ENCODE measurements at places on chromosomes 2 and 18. TPM values are rescaled to one million over a fixed set of nuclear protein-coding genes. Genes with fewer than 3 reads are reported as not detected.

DNA sequence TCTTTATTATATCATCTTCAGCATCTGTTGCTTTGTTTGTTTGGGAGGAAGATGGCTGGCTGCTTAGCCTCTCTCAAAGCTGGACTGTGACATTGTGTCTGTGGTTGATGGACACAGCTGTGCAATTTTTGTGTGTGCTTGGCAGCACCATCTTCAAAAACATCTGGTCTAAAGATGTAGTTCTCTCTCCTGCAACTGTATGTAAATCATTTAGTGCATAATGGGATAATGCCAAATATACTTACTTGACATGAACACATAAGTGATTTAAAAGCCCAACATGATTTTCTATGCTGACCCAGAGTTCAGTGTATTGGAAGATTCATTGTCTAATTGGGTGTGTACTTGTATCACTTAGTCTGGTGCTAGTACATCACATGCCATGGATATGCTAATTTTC is 112.2 kb downstream of the MAP4K4 start:
- DNase-seq, result no peak
- no peak overlapping the region for H3K4me3 ChIP-seq
- H3K27me3 ChIP-seq, result no peaks in the 10 kb centered on the region
- peaks cover 58% of the 10 kb centered on the region for H3K4me1 ChIP-seq
- H3K36me3 ChIP-seq, result peaks cover 15% of the 10 kb centered on the region

GRCh38 chr2:116586328-116586689 is 1228.2 kb upstream of the DDX18 start:
- no peaks in the 10 kb centered on the region for H3K36me3 ChIP-seq
- H3K4me1 ChIP-seq, result no peaks in the 10 kb centered on the region
- no peaks in the 10 kb centered on the region for H3K27me3 ChIP-seq
- no peak for DNase-seq
- H3K4me3 ChIP-seq, result no peak overlapping the region
- no peak overlapping the region for H3K27ac ChIP-seq

GRCh38 chr2:174595116-174595809 is 2.3 kb downstream of the WIPF1 start:
- H3K27ac ChIP-seq, result peak overlapping the region; percentile 100
- H3K27me3 ChIP-seq, result no peaks in the 10 kb centered on the region
- DNase-seq, result no peak
- peaks cover 42% of the 10 kb centered on the region for H3K4me1 ChIP-seq

INHA gene
- total RNA-seq, result not detected

DSG1 gene
- total RNA-seq, result not detected

POTEC gene
- total RNA-seq, result not detected

Data from activated CD8-positive, alpha-beta T cell treated with anti-CD3 and anti-CD28 coated beads for 36 hours (primary cell).